ENCODE measurements at places on chromosomes 12 and 14.

DNA sequence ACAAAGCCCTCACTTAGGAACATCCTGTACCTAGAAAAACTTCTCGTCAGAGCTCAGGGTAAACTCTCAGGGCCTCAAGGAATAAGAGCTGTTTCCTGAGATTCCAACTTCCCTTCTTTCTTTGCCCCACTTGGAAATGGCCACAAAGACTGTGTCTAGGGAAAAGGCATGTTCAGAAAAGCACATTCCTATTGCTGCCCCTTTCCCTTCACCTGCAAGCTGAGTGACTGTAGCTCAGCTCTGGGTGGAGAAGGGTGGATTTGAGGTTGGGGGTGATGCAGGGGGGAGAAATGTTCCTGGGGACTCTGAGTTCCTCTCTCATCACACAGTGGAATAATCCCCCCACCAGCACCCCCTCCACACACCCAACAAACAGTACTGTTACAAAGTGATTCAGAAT is 6.8 kb downstream of the ENDOU start:
- no peak for DNase-seq

DNA sequence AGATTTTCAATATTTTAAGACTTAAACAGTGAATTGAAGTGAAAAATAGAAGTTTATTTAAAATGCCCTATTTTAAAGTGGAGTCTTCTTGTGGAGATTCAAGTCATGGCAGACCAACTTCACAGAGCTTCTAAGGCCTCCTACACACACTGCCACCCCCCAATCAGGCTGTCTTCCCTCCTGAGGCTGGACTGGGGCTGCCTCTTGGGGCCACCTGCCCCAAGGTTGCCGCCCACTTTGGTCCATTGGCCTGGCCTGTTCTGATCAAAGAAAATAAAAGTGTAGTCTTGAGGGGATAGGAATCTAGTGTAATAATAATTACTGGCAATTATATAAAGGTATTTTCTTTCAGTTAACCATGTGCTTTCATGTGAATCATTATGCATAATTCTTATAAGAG is 1.3 kb downstream of the GOLT1B start:
- no peak for DNase-seq

DNA sequence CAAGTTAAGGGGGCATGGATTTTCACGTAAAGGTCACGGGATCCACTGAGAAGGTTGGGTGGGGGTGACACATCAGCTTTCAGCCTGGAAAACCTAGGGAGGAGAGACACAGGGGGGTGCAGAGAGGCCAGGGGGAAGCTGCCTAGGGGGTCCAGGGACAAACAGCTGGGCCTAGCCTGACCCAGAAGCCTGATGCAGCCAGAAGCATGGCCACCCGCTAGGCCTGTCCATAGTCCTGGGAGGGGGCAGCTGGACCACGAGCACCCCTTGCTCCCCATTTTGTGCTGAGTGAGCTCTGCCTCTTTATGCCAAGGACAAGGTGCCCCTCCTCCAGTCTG is 322.7 kb upstream of the RTL1 start:
- no peak for DNase-seq

- no peak for DNase-seq
These were observed 685.6 kb downstream of the RPS29 start for GRCh38 chr14:48900565-48900964.

DNA sequence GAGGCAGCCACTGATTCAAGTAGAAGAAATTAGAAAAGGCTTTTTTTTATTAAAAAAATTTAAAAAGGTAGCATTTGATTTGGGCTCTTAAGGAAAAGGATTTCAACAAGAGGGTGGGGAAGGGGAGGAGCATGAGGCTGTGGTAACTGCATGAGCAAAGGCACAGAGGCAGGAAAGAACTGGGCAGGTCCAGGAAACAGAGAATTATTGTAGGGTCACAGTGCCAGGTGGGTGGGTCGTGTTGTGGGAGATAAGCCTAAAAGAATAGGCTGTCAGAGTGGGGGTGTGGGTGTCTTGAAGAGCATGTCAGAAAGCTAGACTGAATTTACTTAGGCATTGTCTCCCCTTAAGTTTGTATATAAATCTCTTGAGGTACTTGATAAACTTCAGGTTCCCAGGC is 7.8 kb downstream of the LIMA1 start:
- DNase-seq, result no peak
